Stimulated activated CD8-positive, alpha-beta memory T cell treated with anti-CD3 and anti-CD28 coated beads, Interleukin-4, amount 100 ng/mL, for 24 hours (primary cell): ENCODE measurements at places on chromosomes 1 and 21.

DNA sequence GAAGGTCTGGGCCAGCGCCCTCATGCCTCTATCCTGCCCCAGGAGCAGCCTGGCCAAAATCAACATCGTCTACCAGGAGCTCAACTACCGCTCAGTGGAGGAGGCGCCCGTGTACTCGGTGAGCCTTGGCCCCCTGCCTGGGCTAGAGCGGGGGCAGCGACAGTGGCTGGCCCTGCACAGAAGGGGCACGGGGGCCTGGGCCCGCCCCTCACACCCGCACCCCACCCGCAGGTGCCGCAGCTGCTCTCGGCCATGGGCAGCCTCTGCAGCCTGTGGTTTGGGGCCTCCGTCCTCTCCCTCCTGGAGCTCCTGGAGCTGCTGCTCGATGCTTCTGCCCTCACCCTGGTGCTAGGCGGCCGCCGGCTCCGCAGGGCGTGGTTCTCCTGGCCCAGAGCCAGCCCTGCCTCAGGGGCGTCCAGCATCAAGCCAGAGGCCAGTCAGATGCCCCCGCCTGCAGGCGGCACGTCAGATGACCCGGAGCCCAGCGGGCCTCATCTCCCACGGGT, 10.8 kb downstream of the SCNN1D start:
- DNase-seq, result no peak

DNA sequence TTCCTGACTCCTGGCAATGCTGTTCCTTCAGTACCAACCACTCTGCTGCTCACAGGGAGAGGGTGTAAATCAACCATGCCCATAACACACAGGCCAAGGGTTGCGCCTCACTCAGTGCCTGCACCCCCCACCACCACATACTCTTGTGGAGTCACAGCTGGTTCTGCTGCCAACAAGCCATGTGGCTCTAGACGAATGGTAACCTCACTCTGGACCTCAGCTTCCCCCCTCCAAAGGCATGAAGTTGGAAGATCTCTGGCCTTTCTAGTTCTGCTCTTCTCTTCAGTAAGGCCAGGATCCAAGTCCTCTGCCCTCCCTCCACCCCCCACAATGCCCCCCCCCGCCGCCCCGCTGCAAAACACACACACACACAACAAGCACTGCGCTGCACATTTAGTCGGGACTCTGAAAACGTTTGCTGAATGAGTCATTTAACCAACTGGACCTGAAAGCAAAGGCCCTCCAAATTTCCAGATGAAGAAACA, 1.7 kb upstream of the GLIS1 start:
- DNase-seq, result no peak

DNA sequence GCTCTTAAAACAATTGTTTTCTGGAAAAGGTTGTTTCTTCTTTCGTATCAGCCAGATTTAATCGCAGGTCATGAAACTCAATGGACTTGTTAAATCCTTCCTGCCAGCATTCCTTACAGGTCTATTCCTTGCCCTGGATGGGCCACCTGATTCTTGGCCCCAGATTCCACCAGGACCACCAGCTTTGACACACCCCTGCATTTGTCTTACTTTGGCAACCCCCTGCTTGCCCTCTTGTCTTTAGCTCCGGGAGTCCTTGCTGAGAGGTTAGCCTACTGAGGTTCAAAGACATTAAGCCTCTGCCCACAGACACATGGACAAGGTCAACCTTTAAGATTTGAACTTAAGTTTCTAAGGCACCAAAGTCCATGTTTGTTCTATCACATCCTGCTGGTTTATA, 27.1 kb upstream of the DAB1 start:
- DNase-seq, result no peak

- DNase-seq, result no peak
Measured at GRCh38 chr1:87314091-87314490, 14.6 kb upstream of the LMO4 start.

DNA sequence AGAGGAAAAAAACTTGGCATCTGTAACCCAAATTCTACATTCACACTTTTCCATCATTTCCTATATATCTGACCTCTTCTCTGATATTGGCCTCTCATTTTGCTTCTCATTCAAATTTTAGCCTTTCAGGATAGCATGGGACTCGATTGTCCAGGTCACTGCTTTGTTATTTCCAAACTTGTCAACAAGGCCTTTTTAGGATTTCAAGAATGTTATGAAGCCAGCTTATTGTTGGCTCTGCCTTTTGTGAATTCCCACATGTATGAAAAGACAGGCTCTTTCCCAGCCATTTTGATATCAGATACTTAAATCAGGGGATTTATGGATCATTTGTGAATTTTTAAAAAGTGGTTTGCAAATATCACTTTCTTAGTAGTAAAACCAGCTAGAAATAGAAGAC, 663.5 kb downstream of the NCAM2 start:
- DNase-seq, result no peak

DNA sequence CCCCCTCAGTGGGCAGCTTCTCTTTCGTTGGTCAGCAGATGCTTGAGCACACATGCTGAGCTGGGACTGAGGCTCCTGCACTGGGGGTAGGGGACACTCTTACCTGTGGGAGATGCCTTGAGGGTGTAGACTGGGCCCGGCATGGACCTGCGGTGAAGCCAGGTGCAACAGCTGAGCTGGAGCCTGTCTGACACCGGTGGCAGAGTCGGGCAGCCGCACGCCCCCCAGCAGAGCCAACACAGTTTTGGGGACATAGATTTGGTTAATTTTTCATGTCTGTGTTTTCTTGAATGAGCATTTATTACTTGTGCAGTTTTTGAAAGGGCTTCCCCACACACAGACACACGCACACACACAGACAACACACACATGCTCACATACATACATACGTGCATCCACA, 5.9 kb upstream of the HES5 start:
- DNase-seq, result no peak

- DNase-seq, result no peak
Measured at GRCh38 chr1:177977141-177977540, 7.3 kb upstream of the SEC16B start.

GRCh38 chr1:48552420-48552819, 80.4 kb upstream of the SPATA6 start:
- no peak for DNase-seq

GRCh38 chr1:116538544-116538943, 32.3 kb downstream of the CD58 start:
- no peak for DNase-seq

GRCh38 chr1:160243767-160244166, 18.6 kb downstream of the DCAF8 start:
- no peak for DNase-seq

DNA sequence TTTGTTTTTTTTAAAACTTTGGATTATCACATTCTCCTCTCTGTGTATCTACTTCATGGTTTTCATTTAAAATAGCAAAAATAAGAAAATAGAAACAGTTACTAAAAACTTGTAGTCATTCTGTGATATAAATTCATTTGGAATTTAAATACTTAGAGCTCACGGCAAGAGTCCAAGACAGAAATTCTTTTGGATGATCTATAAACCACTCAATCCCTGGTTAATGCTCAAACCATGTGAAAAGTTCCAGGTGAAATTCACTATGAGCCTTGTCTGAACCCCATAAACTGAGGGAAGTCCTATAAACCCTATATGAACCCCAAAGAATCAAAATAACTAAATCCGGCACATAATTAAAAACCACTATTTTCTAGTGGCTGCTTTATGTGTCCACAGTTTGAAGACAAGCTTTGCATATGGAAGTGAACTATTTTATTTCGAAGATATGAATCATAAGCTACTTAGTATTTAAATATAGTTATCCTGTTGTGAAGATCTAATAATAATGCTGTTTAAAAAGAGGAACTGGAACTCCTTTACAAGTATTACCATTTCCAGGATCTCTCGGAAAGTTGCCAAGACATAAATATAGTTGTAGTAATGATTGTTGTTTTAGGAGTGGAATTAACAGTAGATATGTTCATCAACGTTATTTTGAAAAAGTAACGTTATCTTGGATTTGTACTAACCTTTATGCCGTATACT, 163.5 kb downstream of the NFIA start:
- no peak for DNase-seq

DNA sequence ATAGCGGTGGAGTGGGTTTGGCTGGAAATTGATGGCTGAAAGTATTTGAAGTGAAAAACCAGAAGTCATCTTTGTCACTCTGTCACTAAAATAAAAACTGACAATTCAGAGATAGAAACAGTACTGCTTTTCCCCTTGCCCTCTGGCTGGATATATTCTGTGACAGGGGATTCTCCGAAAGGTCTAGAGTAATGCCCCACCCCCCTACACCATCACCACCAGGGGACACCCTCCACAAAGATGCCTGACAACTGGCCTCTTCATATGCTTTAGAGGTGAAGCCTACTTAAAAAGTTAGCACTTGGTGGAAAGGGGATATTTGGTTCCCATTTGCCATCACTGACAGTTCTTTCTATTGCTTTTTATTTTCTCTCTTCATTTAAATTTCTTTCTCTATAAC, 73.5 kb downstream of the SGIP1 start:
- no peak for DNase-seq

DNA sequence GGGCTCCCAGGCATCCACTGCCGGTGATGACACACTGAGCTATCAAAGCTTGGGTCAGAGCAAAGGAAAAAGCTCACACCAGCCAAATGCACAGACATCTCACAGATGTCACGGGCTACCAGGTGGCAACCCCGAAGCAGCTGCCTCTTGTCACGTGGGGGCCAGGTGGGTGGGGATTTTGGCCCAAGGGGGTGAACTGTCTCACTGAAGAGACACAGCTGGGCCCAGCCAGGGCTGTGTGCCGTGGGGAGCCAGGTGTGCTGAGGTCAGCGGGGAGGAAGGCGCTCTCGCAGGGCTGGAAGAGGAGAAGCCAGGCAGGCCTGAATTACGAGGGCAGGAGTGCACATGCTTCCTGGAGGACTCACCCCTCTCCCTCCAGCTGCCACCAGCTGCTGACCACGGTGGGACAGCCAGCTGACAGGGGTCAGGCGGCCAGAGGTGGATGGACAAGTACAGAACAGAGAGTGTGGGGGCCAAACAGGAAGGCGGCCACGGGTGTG, 32.4 kb downstream of the KCNN3 start:
- no peak for DNase-seq

DNA sequence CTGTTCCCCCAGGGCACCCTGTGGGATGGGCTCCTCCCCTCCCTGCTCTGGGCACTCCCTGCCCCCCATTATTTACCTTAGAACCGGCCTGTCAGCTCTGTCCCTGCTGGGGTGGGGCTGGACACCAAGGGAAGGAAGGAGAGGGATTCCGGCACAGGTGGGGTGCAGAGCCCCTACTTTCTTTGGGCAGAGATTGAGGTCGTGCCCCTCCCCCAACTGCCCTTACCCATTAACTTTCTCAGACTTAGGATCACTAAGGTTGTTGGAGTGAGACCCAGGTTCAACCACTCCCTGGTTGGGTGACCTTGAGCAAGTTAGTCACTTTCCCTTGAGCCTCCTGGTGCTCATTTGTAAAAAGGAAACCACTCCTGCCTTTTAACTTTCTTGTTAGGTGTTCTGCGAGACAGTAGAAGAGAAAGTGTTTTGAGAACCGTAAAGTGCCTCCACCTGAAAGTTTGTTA, 57.0 kb upstream of the SYNC start:
- DNase-seq, result no peak

DNA sequence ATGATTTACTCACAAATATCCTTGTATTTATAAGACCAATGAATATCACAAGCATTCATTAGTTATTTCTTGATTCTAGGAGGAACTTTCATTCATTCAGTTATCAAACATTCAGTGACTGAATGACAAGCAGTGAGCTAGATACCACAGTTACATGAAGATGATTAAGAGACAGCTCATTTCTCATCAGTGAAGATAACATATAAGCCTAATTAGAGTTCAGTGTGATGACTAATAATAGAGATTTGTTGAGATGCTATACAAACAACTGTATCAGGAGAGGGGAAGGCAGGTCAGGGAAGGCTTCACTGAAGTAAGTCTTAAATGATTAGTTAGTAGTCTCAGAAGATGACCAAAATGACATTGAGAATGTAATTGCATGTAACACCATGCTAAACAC, 14.6 kb upstream of the C1orf105 start:
- no peak for DNase-seq

- no peak for DNase-seq
Measured at GRCh38 chr1:54812801-54813484, 11.8 kb upstream of the TTC22 start.

DNA sequence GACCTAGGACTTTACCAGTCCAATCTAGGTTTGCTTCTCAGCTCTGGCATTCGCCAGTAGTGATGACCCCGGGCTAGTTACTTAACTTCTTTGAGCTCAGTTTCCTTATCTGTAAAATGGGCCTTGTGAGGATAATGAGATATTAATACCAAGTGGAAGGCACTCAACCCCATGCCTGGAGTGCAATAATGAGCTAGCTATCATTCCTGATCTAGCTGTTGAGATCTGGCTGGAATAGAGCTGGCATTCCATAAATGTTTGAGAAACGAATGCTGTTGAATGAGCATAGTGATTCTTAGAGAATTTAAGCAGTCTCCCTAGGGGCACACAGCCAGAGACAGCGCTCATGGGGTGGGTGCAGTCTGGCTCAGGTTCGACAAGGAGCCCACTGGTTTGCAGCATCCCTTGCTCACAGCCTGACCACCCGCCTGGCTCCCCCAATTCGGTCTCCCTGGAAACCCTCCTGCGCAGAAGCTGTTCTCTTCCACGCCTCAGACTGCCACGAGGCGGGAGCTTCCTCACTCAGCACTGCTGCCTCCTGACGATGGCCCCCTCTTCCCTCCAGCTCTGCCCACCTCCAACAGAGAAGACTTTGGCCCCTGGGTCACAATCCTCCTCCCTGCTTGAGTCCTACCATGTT, 32.5 kb downstream of the DHCR24 start:
- no peak for DNase-seq

- no peak for DNase-seq
Measured at GRCh38 chr1:55476445-55477015, 261.4 kb upstream of the USP24 start.

DNA sequence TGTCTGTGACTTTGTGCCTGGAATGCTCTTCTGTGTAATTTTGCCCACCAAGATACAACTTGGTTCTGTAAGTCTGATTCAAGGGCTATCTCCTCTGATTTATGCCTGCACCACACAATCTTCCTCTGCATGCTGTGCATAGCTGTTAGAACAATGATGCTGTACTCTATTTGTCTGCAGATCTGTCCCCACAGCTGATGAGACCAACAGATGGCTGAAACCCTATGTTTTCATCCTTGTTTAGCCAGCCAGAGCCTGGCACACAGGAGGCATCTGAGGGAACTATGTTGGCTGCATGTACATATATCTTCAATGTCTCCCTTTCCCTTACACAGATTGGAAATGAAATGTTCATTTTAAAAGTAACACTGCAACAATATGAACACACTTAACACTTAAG, 58.0 kb upstream of the ABCA4 start:
- DNase-seq, result no peak

DNA sequence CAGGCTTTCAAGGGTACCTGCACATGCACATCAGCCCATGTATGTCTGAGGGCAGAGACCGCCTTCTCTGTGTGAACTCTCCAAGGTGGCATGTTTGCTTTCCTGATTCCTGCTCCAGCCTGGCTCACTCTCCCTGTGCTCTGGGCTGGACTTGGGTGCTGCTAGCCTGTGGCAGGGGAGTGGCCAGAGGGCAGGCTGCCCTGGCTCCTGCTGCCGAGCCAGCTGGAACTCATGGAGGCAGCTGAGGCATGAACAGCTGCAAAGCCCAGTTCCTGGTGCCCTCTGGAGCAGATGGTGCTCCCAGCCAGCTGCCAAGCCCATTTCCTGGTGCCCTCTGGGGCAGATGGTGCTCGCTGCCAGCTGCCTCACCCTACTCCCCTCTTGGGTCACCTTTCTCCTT, 7.6 kb downstream of the UBL4B start:
- DNase-seq, result no peak

GRCh38 chr1:7236844-7237515, 451.7 kb downstream of the CAMTA1 start:
- no peak for DNase-seq

- DNase-seq, result no peak
Measured at GRCh38 chr1:34511802-34512201, 243.0 kb upstream of the GJB5 start.
